ENCODE measurements at places on chromosomes 2 and 18.

- no peaks in the 10 kb centered on the region for H3K27me3 ChIP-seq
- H3K4me1 ChIP-seq: no peaks in the 10 kb centered on the region
- H3K27ac ChIP-seq: no peak overlapping the region
- H3K36me3 ChIP-seq: peaks cover 6% of the 10 kb centered on the region
- no peak overlapping the region for H3K4me3 ChIP-seq
- DNase-seq: no peak
Measured at GRCh38 chr18:37176621-37176934, 347.7 kb downstream of the KIAA1328 start.

- H3K27ac ChIP-seq: no peak overlapping the region
- no peaks in the 10 kb centered on the region for H3K36me3 ChIP-seq
- H3K4me3 ChIP-seq: no peak overlapping the region
- H3K4me1 ChIP-seq: peaks cover 6% of the 10 kb centered on the region
Measured at GRCh38 chr2:240143276-240143675, 2.8 kb upstream of the OTOS start.

- no peak overlapping the region for H3K4me3 ChIP-seq
- peaks cover 3% of the 10 kb centered on the region for H3K36me3 ChIP-seq
- no peak overlapping the region for H3K27ac ChIP-seq
- no peaks in the 10 kb centered on the region for H3K27me3 ChIP-seq
Measured at GRCh38 chr2:207868855-207869596, 99.3 kb upstream of the FZD5 start.

GRCh38 chr2:176081376-176081836 is 2.4 kb downstream of the EVX2 start:
- H3K4me1 ChIP-seq: peaks cover 13% of the 10 kb centered on the region
- H3K27ac ChIP-seq: no peak overlapping the region
- H3K4me3 ChIP-seq: no peak overlapping the region

DNA sequence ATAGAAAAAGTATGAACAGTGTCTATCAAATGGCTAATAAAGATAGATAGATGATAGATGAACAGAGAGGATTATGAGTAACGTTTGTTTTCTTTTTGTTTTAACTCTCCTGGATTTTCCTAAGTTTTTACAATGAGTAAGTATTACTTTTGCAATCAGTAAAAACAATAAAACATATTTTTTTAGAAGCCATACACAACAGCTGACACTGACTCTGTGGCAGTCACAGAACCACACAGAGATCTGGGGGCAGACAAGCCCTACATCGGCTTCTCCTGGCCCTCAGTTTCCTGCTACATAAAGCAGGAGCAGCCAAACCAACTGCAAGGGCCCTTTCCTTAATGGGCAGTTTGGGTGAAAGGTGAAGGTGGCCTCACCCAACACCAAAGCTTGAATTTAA is 63.6 kb downstream of the ANTXR1 start:
- no peak overlapping the region for H3K4me3 ChIP-seq
- no peak for DNase-seq
- H3K36me3 ChIP-seq: peaks cover 11% of the 10 kb centered on the region
- no peaks in the 10 kb centered on the region for H3K27me3 ChIP-seq
- H3K27ac ChIP-seq: no peak overlapping the region

- DNase-seq: no peak
- H3K27ac ChIP-seq: peak overlapping the region; percentile 28
- no peaks in the 10 kb centered on the region for H3K27me3 ChIP-seq
- H3K36me3 ChIP-seq: no peaks in the 10 kb centered on the region
- no peaks in the 10 kb centered on the region for H3K4me1 ChIP-seq
Measured at GRCh38 chr2:102421890-102422759, 835 bp upstream of the IL18RAP start.

DNA sequence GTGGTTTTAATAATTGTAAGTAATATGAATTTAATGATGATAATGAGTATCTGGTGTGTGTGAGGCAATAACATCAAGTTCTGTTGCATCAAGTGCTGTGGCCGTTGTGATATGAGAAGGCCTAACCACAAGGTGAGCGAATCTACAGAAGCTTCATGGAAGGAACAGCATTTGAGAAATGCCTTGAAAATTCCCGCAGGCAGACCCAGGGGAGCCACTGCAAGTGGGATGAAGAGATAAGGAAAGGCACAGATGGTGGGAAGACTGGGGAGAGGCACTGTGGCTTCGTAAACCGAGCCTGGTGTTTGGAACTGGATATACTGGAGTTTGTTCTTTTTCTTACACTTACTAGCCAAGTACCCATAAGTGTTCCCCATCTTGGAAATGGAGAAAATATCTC is 357.5 kb downstream of the PTPRM start:
- DNase-seq: no peak
- no peaks in the 10 kb centered on the region for H3K27me3 ChIP-seq
- no peak overlapping the region for H3K4me3 ChIP-seq
- no peaks in the 10 kb centered on the region for H3K4me1 ChIP-seq

- no peaks in the 10 kb centered on the region for H3K27me3 ChIP-seq
- no peak overlapping the region for H3K27ac ChIP-seq
- H3K4me3 ChIP-seq: no peak overlapping the region
- H3K36me3 ChIP-seq: peaks cover 22% of the 10 kb centered on the region
- DNase-seq: no peak
- peaks cover 25% of the 10 kb centered on the region for H3K4me1 ChIP-seq
Measured at GRCh38 chr18:12008181-12008767, 27.0 kb downstream of the IMPA2 start.

- H3K27ac ChIP-seq: no peak overlapping the region
- H3K36me3 ChIP-seq: no peaks in the 10 kb centered on the region
- H3K4me3 ChIP-seq: no peak overlapping the region
- no peaks in the 10 kb centered on the region for H3K27me3 ChIP-seq
- no peaks in the 10 kb centered on the region for H3K4me1 ChIP-seq
Measured at GRCh38 chr2:15050483-15050882, 418.0 kb downstream of the LRATD1 start.

DNA sequence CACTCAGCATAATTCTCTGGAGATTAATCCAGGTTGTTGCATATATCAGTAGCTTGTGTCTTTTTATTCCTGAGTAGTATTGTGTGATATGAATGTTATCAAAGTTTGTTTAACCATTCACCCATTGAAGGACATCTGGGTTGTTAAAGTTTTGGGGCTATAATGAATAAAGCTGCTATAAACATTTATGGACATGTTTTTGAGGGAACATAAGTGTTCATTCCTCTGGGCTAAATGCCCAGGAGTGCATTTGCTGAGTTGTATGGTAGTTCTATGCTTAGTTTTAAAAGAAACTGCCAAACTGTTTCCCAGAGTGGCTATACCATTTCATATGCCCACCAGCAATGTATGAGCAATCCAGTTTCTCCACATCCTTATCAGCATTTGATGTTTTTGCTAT is 21.8 kb upstream of the KCNJ13 start:
- H3K4me3 ChIP-seq: no peak overlapping the region
- no peak overlapping the region for H3K27ac ChIP-seq
- no peak for DNase-seq
- H3K27me3 ChIP-seq: no peaks in the 10 kb centered on the region
- no peaks in the 10 kb centered on the region for H3K4me1 ChIP-seq

- no peaks in the 10 kb centered on the region for H3K4me1 ChIP-seq
- DNase-seq: no peak
- H3K36me3 ChIP-seq: peaks cover 36% of the 10 kb centered on the region
- H3K27me3 ChIP-seq: no peaks in the 10 kb centered on the region
- no peak overlapping the region for H3K4me3 ChIP-seq
Measured at GRCh38 chr2:224764565-224765236, 48.5 kb upstream of the CCDC195 start.

- no peak overlapping the region for H3K4me3 ChIP-seq
- no peak overlapping the region for H3K27ac ChIP-seq
- DNase-seq: no peak
- no peaks in the 10 kb centered on the region for H3K36me3 ChIP-seq
Measured at GRCh38 chr2:115369400-115369799, 927.0 kb downstream of the DPP10 start.
